Ovary (tissue), 10 donors: ENCODE measurements at places on chromosomes 2 and 18. TPM values are rescaled to one million over a fixed set of nuclear protein-coding genes. Genes with fewer than 3 reads are reported as not detected.

The CTNNA2 gene
- not detected for total RNA-seq

The TEX44 gene
- not detected for total RNA-seq

The CFAP65 gene
- total RNA-seq, result 0.95 TPM

The KLF7 gene
- 14.4 TPM for total RNA-seq

The PLGLB1 gene
- 3.6 TPM for total RNA-seq

The SPHKAP gene
- total RNA-seq, result 0.52 TPM

The ATP5F1A gene
- 276 TPM for total RNA-seq

The COL4A3 gene
- total RNA-seq, result 6.8 TPM
